ENCODE measurements at places on chromosomes 13 and 19.
A peak's percentile ranks its signal among the peaks of the same experiment; 100 is the strongest.

DNA sequence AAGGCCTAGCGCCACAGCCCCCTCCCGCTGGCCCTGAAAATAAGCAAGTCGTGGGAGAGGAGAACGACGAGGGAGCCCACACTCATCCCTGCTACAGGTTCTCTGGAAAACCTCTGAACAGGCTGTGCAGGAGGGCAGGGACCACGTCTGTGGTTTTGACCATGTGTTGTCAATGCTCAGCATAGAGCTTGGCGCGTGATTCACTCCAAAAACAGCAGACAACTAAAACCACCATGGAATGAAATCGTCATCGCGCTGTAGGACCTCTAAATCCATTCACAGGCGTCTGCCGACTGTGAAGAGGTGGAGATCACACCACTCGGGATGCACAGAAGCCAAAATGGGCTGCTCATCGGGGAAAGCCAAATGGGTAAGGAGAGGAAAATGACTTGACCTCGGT is 121.3 kb downstream of the COL4A1 start:
- DNase-seq: no peak

- DNase-seq: no peak
These were observed 17.9 kb downstream of the ZNF700 start for GRCh38 chr19:11942843-11943108.

- DNase-seq: no peak
These were observed 173.3 kb downstream of the USP12 start for GRCh38 chr13:26998292-26998691.

- no peak for DNase-seq
These were observed 85.2 kb downstream of the LRRC63 start for GRCh38 chr13:46296921-46297320.

- DNase-seq: no peak
These were observed 93.4 kb downstream of the ABCC4 start for GRCh38 chr13:95207769-95208366.

DNA sequence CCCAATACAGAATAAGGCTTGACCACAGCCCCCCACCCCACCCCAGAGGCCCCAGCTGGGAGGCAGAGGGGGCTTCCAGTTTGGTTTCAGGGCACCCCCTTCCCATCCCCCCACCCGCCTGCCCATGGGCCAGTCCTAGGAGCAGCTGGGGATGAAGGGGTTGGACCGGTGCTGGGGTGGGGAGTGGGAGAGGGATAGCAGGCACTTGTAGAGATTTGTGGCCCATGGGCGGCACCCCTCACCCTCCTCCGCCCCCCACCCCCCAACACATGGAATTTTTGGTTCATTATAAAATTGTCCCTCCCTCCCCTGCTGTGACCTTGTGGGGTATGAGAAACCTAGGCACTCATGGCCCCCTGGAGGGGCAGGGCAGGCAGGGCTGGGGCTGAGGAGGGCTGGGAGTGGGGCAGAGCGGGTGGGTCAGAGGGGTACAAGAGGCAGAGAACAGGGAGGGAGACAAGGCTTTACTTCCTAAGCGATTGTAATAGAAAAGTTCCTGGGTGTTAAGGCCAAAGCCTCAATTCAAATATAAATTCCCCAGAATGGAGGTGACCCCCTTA is 5.3 kb upstream of the GSK3A start:
- no peak for DNase-seq

- no peak for DNase-seq
These were observed 15.4 kb downstream of the CEBPG start for GRCh38 chr19:33388725-33389420.

- peak; percentile 54 for DNase-seq
These were observed at the start of gene GIPR for GRCh38 chr19:45667620-45668341. Gene GIPR, plus strand, starts transcription at chr19:45668221. Its CDS starts 1,300 bp downstream, at chr19:45669521.

DNA sequence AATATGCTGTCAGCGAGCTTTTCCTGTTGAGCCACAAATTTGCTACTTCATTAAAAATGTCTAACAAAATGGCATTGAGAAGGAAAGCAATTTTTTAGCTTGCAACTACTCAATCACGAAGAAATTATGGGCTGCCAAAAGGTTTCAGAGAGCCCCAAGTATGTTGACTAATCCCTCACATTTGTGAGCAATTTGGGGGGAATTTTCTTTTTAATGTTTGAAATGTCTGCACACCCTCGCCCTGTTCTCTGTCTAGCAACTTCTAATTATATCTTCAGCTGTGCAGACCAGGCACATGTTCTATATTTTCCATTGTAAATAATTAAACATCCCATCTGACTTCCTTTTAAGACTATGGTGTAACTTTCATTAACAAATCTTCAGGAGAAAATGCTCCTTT is 192.9 kb downstream of the DCT start:
- DNase-seq: no peak

- DNase-seq: peak; percentile 36
These were observed 3.0 kb downstream of the PPP6R1 start for GRCh38 chr19:55255618-55256423.

- no peak for DNase-seq
These were observed 252.6 kb downstream of the SLITRK5 start for GRCh38 chr13:87923753-87924152.

GRCh38 chr13:40494946-40495620 is 171.4 kb downstream of the FOXO1 start:
- no peak for DNase-seq

GRCh38 chr19:14177496-14178074 is 28.4 kb downstream of the ADGRL1 start:
- no peak for DNase-seq

DNA sequence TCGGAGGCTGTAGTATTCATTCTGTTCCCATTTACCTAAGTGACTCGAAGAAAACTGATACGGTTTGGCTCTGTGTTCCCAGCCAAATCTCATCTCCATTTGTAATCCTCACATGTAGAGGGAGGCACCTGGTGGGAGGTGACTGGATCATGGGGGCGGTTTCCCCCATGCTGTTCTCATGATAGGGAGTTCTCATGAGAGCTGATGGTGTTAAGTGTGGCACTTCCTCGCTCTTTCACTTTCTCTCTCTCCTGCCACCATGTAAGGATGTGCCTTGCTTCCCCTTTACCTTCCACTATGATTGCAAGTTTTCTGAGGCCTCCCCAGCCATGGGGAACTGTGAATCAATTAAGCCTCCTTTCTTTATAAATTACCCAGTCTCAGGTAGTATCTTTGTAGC is 23.5 kb downstream of the SLAIN1 start:
- DNase-seq: no peak

GRCh38 chr19:45677351-45678230 is 9.6 kb downstream of the GIPR start:
- peak; percentile 73 for DNase-seq

DNA sequence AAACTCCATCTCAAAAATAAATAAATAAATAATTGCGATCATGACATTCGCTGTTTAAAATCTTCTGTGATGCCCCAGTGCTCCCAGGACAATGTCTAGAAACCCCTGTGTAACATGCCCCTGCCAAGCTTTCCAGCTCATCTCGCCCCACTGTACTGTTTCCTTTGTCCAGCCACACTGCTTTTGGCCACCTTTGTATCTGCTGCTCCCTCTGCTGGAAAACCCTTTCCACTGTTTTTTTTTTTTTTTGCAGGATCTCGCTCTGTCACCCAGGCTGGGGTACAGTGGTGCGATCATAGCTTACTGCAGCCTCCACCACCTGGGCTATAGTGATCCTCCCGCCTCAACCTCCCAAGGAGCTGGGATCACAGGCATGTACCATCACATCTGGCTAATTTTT is 7.5 kb downstream of the PLAUR start:
- no peak for DNase-seq

GRCh38 chr19:21602082-21602658 is 96.8 kb downstream of the ZNF429 start:
- DNase-seq: no peak

DNA sequence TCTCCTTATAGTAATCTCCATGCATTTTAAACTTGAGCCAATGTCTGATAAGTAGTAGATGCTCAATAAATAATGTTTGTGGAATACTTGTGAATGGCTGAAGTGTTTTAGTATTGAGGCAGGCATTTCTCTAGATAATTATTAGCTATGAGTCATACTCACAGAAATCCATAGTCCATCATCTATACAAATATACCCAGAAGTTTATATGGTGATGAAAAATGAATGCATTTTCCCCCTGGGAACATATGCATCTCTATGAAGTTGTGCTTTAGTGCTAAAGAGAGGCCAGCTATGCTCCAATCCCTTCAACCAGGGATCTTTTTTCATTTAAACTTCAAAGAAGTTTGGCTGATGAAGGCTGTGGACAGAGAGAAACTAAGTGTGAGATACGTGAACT is 17.2 kb downstream of the MBNL2 start:
- no peak for DNase-seq
